ENCODE measurements at places on chromosomes 12 and 14.

DNA sequence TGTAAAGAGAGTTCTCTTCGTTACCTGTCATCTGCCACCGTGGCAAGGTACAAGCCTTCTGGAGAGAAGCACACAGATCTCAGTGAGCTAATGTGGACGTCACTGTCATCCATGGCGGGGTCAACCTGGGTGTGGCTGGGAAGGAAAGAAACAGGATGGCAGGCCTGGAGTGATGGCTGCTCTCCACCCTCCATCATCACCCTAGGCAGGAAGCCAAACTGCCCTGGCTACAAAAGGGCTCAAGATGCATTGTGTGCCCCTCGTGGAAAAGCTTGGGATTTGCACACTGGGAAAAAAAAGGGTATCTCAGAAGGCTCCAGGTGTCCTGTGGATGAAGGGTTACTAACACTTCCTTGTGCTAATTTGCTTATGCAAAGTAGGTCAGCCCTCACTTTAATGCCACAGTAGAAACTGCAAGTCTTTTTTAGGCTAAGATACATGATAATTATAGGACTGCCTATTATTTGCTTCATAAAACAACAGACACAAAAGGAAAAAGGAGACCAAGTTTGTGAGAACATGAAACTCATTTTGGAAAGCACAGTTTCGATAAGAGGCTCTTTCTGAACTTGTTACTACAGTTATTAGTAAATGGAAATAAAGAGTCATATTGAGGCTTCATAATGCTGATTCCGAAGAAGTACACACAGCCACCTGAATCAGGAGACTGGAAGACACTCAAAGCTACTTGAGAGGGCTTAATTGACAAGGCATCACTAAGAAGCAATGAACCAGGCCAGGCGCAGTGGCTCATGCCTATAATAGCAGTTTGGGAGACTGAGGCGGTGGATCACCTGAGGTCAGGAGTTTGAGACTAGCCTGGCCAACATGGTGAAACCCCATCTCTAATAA, 18.9 kb downstream of the RFC5 start:
- peak; percentile 25 for DNase-seq

GRCh38 chr14:40581264-40581663, 1025.4 kb upstream of the LRFN5 start:
- no peak for DNase-seq

DNA sequence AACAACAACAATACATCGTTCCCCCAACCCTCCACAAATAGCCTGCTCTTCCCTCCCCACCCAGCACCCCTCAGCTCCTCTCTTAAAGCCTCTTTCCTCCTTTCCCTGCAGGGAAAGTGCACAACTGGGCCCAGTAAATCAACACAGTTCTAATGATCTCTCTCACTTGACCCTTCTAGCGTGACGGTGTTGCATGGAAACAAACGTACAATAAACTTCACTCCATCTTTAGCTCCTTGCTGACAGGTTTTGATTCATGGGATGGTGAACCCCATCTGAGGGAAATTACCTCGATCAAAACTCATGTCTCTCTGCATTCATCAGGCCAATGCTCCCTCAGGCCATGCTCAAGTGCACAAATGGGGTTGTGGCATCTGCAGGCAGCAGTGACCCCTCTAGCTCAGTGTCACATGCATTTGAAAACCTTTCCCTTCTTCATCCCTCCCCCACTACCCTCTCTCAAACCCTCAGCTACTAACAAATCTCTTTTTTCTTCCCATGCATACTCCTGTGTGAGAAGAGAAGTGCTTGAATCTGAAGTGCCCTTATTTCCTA, 22.9 kb downstream of the GDF11 start:
- DNase-seq, result no peak

DNA sequence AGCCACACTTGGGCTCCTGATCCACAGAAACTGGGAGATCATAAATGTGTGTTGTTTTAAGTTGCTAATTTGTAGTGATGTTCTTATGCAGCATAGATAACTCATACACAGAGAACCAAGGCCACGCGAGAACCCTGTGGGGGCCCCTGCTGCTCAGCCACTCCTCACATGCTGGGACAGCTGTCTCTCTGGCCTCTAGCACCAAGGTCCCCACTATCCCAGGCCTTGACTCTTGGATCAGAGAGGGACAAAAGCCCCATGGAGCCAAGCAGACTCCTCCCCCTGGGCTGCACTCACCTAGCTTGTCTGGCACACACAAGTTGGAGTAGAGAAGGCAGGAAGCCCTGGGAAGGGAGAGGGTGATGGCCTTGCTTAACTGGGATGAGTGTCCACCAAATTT, 11.3 kb downstream of the PLD4 start:
- no peak for DNase-seq

DNA sequence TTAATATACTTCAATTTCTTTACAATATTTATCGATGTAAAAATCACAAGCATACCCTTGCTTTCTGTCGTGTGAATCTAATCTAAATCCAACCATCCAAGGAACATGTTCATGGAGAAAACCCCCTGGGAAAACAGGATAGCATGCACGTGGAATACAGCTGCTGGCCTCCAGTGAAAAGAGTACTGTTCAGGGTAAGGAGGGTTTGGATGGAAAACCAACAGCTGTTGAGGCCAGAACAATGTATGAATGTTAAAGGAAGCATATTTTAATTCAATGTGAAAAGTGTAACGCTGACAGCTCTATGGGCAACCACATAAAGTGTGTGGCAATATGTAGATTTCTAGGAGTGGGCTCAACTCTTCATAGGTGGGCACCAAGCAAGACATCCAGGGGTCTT, 344.0 kb downstream of the TMEM132D start:
- no peak for DNase-seq

DNA sequence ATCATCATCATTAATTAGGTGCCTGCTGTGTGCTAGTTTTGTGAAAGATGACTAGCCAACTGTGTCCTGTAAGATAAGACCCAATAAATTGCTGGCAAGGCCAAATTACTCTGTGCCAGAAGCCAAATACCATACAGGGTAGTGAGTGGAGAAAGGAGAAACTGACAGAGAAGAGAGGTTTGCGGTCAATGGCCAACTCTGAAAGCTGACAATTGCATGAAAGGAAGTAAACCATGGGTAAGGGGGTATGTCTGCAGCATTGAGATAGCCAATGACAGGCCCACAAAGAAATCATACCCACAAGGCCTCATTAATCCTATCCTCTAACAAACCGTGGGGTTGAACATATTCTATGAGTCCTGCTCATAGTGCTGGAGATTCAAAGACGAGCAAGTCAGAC, 236.6 kb upstream of the CCDC196 start:
- DNase-seq, result no peak

DNA sequence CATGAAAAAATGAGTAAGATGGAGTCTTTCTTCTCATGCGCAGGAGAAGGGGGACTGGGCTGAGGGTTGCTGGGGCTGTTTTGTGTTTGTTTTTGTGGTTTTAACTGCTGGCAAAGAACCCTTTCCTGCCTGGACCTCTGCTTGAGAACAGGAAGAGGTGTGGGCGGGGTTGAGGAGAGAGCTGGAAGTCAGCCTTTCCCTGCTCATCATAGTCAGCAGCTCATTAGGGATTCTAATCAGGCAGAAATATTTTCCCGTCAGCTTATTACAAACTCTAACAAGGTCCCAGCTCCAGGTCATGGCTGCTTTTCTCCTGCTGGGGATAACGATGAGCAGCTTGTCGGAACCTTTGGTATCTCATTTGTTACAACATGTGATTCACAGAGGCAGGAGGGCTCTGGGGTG, 185.0 kb upstream of the NRXN3 start:
- DNase-seq, result no peak

DNA sequence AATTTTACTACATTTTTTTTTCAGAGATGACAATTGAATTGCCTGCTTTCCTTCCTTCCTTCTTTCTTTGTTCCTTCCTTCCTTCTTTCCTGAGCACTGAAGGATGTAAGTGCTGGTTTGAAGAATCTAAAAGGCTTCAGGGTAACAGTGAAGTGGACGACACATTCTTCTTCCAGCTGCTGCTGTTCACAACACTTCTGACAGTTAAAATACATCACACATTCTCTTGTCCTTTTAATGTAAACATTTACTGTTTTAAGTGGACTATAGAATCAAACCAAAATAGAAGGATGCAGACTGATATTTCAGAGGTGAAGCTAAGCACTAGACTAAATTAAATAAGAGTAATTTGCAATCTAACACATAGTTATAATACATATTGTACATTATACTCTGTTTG, 151.5 kb downstream of the MSRB3 start:
- DNase-seq, result no peak

DNA sequence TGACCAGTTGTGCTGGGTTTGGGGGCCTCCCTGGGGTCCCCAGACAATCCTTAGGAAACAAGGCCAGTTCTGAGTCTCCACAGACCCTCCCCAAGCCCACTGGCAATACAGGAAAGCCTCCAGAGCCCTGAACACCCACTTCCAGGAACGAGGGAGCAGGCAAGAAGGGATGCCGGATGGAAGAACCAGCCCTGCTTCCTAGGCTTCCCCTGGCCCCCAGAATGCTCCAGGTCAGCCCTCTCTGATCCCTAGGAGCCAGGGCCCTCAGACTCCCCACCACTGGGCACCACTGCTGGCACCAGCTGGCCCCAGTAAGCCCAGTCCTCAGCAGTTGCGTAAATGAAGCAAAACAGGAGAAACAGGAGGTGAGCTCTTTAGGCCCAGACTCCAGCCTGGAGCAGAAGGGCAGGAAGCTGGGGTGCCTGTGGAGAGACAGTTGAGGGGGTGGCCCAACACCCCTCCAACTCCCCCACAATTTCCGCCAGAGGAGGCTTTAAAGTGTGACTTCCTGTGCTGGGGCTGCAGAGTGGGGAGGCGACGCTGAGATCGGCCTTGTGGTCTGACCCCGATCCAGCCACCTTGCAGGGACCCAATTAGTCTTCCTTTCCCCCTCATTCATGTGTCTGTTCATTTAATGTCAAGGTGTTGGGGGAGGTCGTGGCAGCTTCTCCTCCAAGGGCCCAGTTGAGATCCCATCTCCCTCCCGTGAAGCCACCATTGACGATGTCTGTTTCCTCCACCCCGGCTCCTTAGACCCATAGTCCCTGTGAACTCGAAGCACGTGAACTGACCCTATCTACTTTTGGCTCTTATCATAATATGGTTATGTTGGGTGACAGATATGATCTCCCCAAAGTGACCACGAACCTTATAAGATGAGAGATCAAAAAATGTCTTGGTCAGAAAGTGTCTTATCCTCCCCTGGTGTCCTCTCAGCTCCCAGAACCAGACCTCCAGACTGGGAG, 4.7 kb downstream of the TNFRSF1A start:
- DNase-seq, result no peak

GRCh38 chr14:60965402-60965801, 15.5 kb downstream of the TRMT5 start:
- no peak for DNase-seq

GRCh38 chr14:24079491-24080141, 8.3 kb downstream of the CPNE6 start:
- DNase-seq, result no peak

DNA sequence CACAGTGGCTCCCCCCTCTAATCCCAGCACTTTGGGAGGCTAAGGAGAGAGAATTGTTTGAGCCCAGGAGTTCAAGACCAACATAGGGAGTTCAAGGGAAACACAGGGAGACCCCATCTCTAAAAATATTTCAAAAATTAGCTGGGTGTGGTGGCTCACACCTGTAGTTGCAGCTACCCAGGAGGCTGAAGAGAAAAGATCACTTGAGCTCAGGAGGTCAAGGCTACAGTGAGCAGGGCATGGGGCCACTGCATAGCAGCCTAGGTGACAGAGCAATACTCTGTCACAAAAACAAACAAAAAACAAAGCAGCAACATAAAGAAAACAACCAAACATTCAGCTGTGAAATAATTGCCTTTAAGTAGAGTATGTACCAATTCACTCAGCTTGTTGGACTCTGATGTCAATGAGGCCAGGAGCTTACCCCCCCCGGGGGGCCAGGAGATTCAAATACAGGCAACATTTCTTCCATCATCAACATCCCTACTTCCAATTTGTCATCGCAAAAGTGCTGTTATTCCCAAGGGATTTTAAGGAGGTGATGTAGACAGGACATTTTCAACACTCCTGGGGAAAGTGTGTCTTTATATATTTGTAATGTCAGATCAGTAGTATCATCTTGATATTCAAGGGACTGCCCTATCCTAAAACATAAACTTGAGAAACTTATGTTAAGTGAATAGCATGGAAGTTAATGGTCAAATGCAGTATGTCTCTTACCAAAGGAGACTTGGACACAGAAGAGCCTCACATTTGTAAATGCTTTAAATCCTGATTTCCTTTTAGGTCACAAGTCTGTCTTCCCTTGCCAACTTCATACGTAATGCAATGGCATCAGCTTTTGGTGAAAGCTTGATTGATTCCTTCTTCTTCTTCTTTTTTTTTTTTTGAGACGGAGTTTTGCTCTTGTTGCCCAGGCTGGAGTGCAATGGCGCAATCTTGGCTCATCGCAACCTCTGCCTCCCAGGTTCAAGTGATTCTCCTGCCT, 40.6 kb upstream of the AEBP2 start:
- DNase-seq, result no peak

- no peak for DNase-seq
Observed at GRCh38 chr14:76713121-76713520, 48.1 kb upstream of the VASH1 start.

DNA sequence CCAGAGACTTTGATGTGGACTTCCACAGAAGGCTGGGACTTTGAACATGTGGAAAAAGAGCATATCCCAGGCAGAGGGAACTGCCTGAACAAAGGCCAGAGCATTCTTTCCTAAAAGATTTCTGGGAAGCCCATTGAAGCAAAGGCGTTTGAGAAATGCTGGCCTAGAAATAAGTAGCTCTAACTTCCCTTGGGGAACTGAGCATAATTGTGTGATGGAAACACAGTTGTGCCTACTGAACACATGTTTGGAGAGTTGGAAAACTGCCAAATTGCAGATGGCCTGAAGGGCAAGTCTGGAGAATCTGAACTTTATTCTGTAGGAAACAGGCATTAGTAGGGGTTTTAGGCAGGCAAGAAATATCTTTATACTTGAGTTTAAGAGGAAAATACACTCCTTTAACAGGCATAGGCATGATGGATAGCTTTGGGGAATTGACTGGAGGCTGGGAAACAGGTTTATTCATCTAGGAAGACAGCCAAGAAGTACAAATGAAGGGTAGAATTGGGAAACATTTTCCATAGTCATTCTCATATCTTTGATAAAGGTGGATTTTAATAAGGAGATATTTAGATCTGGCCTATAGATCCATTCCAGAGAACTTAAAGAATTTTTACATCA, 134.1 kb downstream of the TPH2 start:
- DNase-seq, result no peak

- DNase-seq, result no peak
Observed at GRCh38 chr14:89833120-89833532, 121.4 kb downstream of the EFCAB11 start.

DNA sequence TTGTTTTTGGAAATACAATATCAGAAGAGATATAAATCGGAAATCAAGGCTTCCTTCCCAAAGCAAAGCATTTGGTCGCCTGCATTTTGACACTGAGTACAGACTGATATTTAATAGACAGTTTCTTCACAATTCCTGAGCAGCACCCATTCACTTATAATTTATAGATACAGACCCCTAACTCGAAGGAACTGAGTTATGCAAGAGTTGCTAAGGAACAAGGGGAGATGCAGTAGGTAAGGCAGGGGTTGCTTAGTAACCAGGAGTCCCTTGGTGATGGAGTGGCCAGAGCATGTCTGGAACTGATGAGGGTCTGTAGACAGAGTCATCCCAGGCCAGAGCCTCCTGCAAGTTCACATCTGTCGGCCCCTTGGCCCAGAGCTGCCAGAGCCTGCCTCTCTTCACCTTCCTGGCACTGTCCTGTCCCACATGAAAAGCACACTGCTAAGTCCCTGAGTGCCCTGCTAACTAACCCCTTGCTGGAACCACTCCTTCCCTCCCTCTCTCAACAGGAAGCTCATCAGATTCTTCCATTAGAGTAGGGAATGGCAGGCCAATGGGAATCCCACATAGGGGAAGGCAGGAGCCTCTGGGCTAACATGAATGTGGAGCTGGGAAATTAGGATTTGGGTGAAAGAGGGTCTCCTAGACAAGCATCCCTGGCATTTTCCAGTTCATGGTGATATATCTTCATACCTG, 3.6 kb upstream of the DHRS2 start:
- DNase-seq, result no peak

Measured in stimulated activated CD4-positive, alpha-beta T cell treated with anti-CD3 and anti-CD28 coated beads, Interleukin-12 subunit alpha, Interleukin-12 subunit beta, amount 100 ng/mL, for 24 hours (primary cell).